ENCODE measurements at places on chromosomes 1 and 21. TPM values are rescaled to one million over a fixed set of nuclear protein-coding genes. Genes with fewer than 3 reads are reported as not detected.
A peak's percentile ranks its signal among the peaks of the same experiment; 100 is the strongest.

DNA sequence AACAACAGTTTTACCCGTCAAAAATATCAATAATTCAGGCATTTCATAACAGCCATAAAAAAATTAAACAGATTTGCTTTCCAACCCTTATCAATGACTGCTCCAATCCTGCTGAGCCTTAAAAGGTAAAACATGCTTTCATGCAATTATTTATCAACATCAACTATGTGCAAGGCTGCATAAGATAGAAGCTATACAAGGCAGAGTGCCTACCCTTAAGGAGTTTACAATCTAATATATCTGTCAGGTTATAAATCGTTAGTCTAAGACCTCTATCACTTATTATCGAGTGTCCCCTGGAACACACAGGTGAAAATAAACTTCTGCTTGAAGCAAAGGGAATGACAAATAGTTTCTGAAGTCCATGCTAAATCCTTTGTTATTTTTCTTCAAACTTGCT is 1.8 kb downstream of the ERRFI1 start:
- no peak for DNase-seq

DNA sequence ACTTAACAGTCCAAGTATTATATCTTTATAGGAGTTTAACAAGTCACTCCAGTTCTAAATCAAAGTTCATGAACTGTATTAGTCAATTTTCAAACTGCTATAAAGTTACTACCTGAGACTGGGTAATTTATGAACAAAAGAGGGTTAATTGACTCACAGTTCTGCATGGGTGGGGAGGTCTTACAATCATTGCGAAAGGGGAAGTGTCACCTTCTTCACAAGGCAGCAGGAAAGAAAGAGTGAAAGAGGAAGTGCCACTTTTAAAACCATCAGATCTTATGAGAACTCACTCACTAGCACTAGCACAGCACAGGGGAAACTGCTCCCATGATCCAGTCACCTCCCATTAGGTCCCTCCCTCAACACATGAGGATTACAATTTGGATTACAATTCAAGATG is 70.0 kb downstream of the CLCA4 start:
- DNase-seq: no peak

DNA sequence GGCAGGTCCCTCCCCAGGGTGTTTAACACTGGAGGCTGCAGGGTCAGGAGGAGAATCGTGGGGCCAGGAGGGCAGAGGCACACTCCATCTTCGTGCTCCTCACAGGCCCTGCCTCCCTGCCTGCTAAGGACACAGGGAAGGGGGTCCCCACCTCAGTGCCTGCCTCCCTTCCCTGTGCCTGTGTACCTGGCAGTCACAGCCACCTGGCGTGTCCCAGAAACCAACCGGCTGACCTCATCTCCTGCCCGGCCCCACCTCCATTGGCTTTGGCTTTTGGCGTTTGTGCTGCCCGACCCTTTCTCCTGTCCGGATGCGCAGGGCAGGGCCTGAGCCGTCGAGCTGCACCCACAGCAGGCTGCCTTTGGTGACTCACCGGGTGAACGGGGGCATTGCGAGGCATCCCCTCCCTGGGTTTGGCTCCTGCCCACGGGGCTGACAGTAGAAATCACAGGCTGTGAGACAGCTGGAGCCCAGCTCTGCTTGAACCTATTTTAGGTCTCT is 623 bp upstream of the BGLAP start:
- DNase-seq: peak; percentile 55

- no peak for DNase-seq
Measured at GRCh38 chr21:28959367-28960099, 33.1 kb downstream of the LTN1 start.

DNA sequence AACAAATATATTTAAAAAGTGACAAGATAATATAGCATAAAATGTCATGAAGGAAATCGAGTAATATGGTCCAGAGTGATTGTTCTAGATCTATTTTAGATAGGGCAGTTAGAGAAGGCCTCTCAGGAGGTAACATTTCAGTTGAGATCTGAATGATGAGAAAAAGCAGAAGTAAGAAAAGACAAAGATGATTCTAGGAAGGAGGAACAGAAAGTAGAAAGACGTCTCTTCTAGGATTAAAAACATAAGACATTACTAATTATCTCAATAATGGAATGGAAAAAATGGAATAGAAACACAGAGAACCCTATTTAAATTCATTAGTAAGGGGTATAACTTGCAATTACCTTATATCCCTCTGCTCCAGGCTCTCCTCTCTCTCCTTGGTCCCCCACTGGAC is 130.0 kb upstream of the ZNHIT6 start:
- no peak for DNase-seq

GRCh38 chr1:228930479-228930957 is 195.2 kb downstream of the RHOU start:
- DNase-seq: no peak

GRCh38 chr1:202315576-202316168 is 26.1 kb downstream of the UBE2T start:
- peak; percentile 86 for DNase-seq

- DNase-seq: peak; percentile 99
Measured at GRCh38 chr1:25707280-25708016, 90.9 kb downstream of the MAN1C1 start.

DNA sequence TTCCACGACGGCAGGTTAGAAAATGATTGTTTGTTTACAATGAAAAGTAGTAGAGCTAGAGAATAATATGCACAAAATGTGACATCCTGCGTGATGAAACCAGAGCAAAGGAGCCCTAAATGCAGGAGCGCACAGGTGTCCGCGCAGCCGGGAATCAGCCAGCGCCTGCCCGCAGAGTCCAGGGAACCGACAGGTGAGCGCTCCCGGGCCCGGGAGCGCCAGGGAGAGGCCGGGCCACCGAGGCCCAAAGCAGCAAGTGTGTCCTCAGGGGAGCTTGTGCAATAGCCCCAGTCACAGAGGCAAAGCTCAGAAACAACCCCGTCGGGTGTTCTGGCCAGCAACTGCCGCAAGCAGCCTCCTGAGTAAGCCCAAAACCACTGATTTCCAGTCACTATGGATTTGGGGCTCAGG is 789 bp upstream of the GALE start:
- no peak for DNase-seq

- no peak for DNase-seq
Measured at GRCh38 chr1:209650454-209650853, 1.8 kb downstream of the LAMB3 start.

GRCh38 chr1:59678493-59679228 is 136.1 kb upstream of the HOOK1 start:
- peak; percentile 93 for DNase-seq

DNA sequence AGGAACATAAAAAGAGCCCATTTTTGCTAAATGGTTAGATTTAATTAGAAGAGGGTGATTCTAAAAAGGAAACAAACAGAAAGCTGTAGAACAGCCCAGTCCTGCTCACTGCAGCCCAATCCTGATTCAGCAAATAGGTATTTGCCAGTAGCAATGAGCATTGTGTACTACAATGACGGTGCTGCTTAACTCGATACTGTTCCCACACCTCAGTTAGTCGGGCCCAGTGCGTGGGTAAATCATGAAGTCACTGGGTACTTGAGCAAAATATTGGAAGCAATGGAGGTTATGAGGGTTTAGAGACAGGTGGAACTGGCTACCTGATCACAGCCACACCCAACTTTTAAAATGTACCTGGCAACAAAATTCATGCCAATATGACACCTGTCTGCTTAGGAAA is 101.5 kb upstream of the ADGRL2 start:
- no peak for DNase-seq

GRCh38 chr1:8091691-8092090 is 65.6 kb upstream of the ERRFI1 start:
- DNase-seq: no peak

DNA sequence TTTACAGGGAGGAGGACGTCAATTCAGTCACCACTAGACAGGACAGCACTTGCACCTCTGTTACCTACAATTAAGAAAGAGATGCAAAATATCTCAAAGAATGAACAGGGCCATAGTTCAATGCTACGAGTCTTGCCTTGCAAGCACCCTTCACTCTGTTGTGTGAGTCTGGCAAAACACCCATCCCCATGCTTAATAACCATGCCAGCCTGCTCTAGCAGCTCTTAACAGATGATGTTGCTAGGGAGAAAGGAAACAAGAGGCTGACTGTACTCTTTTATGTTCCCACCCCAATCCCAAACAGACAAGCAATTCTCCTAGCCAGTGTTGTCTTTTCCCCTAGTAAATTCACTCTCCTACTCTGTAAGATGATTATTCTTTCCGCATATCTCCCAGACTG is 5.3 kb downstream of the CBR1 start:
- DNase-seq: no peak

- no peak for DNase-seq
Measured at GRCh38 chr21:29581393-29581792, 282.7 kb downstream of the BACH1 start.

- DNase-seq: no peak
Measured at GRCh38 chr1:23978805-23979204, 1.3 kb downstream of the SRSF10 start.

DNA sequence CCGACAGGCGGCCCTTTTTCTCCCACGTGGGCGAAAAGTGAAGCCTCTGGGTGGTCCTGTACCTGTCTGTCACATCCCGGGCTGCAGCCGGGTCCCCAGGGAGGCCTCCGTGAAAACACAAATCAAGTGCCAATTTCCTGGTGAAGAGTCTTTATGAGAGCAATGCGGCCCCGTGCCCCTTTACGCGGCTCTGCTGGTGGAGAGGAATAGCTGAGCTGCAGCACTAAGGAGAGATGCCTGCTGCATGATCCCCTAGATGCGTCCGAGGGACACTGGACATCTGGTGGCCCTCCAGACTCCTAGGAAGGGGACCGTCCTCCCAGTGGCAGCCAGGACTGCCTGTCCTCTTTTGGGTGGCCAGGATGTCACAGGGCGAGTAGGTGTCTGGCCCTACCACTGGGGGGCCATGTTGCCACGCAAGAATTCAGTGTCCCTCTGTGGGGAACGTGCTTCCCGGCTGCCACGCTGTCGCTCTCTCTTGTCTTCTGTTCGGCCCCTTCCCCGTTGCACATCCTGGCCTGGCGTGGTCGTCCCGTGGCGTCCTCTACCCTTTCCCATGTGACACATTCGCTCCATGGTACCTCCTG is 38.7 kb downstream of the COL18A1 start:
- no peak for DNase-seq

DNA sequence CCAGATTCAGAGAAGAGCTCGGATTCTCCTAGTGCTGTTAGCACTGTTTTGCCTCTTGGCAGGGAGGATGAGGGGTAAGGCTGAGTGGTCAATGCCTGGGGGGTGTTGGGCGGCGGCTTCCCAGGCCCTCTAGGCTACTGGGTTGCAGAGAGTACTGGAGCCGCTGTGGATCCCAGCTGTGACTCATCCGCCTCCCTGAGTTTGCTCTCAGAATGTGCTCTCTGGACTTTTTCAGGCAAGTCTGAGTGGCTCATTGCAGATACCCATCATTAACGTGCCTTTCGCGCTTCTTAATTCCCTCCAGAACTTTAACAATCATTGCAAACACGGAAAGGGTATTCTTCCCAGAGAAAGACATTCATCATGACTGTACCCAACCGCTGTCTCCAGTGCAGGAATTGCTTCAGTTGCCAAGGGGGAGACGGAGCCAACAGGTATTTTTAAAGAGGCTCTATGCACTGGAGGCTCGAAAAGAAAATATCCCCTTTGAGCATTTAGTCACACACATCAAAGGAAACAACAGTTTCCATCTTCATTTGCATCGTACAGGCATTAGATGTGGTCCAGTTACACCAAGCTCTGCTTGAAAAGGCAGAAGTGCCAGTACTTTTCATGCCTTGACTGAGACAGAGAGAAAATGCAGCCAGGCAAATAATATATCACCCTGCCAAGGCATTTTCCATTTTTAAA is 14.4 kb upstream of the CAMTA1 start:
- DNase-seq: peak; percentile 40

GRCh38 chr1:160083968-160084770 is 2.8 kb downstream of the KCNJ9 start:
- no peak for DNase-seq

GRCh38 chr1:231554969-231555368 is 26.5 kb downstream of the TSNAX start:
- no peak for DNase-seq

GRCh38 chr1:160685266-160685665 is 26.4 kb downstream of the CD48 start:
- DNase-seq: no peak

GRCh38 chr1:194227161-194227560 is 1040.7 kb upstream of the B3GALT2 start:
- DNase-seq: no peak

- DNase-seq: no peak
Measured at GRCh38 chr1:6834366-6834765, 49.1 kb downstream of the CAMTA1 start.

- no peak for DNase-seq
Measured at GRCh38 chr1:167196166-167196565, 24.5 kb upstream of the POU2F1 start.

- DNase-seq: no peak
Measured at GRCh38 chr1:46595127-46595526, 8.9 kb downstream of the MKNK1 start.

DNA sequence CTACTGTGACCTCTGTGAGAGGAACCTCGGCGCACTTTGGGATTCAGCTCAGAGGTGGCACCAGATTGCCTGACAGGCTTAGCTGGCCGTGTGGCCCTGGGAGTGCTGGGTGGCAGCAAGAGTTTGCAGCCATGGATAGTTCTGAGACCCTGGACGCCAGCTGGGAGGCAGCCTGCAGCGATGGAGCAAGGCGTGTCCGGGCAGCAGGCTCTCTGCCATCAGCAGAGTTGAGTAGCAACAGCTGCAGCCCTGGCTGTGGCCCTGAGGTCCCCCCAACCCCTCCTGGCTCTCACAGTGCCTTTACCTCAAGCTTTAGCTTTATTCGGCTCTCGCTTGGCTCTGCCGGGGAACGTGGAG is 67.5 kb downstream of the DISC1 start:
- DNase-seq: peak; percentile 89

DNA sequence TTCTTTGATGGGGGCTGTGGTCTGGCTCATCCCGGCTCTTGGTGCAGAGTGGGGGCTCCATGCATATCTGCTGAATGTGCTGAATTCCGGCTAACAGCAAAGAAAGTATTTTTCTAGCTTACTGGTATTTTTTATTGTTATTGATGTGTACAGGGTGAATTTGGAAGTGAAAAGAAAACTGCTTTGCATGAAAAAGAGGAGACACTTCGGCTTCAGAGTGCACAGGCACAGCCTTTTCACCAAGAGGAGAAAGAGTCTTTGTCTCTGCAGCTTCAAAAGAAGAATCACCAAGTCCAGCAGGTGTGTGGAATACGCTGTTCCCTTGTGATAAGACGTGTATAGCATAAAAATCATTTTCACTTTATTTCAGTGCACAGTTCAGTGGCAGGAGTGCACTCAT is 57.6 kb downstream of the PCNT start:
- no peak for DNase-seq

DNA sequence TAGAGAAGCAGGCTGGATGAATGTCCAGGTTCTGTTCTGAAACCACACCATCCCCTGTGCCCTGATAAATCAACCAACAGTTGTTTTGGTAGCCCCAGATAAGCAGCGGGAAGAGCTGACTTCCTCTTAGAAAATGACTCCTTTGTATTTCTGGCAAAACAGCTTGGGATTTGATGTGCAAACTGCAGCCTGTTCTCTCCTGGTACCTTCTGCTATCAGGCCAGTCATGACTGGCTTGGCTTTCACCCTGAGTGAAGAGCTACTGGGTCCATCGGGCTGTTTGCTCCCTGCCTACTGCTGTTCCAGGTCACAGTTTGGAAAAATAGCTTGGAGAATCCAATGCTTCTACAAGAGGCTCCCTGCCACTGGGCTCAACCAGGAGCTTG is 116.8 kb downstream of the DTL start:
- DNase-seq: peak; percentile 21

The INAVA gene
- 16.1 TPM for total RNA-seq

The MUL1 gene
- total RNA-seq: 26.7 TPM

The NUDT4B gene
- total RNA-seq: 7.3 TPM

The SLC30A10 gene
- not detected for total RNA-seq

The GBP4 gene
- total RNA-seq: 0.02 TPM

The RHD gene
- total RNA-seq: not detected

The LCE2C gene
- not detected for total RNA-seq

The NR1I3 gene
- not detected for total RNA-seq

The TESK2 gene
- 4.3 TPM for total RNA-seq

Measured in SJCRH30 (cell line).